ENCODE measurements at places on chromosomes 6 and 20.
A peak's percentile ranks its signal among the peaks of the same experiment; 100 is the strongest.

DNA sequence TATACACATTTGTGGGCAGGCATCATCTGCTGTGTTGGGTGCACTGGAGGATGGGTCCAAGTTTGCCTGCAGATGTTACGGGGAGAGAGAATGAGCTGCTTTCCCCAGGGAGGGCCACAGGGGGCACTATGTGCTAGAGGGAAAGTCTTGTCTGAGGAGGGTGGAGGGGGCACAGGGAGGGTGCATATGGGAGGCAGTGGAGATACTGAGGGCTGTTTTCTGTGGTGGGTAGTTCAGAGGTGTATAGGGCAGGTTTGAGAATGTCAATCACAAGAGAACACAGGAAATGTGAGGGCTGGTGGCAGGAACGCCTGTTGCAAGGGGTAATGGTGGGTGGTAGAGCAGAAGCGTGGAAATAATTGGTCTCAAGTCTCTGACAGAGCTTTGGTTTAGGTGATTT lies 7.7 kb upstream of the PTPRA start:
- DNase-seq, result peak; percentile 21

DNA sequence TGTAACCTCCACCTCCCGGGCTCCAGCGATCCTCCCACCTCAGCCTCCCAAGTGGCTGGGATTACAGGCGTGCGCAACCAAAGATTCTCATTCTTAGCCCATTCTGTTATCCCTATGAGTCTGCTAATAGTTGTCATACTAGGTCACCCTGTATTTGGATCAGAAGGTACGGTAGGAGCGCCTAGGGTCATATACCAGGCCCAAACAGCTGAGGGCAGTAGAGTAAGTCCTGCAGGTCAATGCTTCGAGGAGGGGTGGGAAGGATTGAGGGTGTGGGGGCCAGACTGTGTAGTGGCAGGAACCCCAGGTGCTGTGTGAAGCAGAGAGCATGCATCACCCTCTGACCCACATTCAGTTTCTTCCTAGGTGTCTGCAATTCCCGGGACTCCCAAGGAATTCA lies 22.7 kb upstream of the POU5F1 start:
- DNase-seq, result no peak

GRCh38 chr20:63744574-63745423 lies 5.2 kb downstream of the SLC2A4RG start:
- DNase-seq, result no peak

- DNase-seq, result no peak
Measured at GRCh38 chr20:12638633-12639312, 370.0 kb upstream of the SPTLC3 start.

DNA sequence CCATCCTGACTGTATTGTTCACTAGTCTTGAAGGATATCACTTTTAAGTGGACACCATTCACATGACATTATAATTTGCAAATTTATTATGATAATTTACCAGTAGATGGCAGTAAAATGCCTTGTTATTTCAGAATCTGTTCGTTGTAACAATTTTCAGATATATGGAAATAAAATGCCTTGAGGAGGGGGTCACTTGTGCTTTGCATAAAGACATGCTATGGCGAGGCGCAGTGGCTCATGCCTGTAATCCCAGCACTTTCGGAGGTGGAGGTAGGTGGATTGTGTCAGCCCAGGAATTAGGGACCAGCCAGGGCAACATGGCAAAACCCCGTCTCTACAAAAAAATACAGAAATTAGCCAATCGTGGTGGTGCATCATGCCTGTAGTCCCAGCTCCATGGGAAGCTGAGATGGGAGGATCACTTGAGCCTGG lies 9.0 kb upstream of the NCOA6 start:
- no peak for DNase-seq

DNA sequence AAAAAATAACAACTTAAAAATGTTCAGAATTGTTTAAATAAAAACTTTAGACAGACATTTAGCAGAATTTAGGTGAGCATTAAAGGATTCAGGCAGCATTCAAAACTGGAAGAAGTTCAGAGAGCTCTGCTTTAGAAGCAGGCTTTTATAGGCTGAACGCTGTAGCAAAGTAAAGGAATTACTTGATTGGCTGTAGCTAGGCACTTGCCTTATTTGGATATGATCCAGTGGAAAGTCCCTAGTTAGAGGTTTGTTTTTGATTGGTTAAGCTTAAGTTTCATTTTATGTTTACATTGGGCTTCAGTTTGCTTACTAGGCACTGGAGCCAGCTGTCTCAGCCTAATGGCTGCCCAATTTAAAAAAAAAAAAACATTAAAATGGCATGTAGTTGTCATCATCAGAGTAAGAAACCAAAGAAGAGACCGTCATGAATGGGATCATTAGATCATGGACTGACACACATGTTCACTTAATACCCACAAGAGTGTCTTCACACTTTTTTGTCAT lies 65.1 kb downstream of the CBFA2T2 start:
- DNase-seq, result no peak

DNA sequence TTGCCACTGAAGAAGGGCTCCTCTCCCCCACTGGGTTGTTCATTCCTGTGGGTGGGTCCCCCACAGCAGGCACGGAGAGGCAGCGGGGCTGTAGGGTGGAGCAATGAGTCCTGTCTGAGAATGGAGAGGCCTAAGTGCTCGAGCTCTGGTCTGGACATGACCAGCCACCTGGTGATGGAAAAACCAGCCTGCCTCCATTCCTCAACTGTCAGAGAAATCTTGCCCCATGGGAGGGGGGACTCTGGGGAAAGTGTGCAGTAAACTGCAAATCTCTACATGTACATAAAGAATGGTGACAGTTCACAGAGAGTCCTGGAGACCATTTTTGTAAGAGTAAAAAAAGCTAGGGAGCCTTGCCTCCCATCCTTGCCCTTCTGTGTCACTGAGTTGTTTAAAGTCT lies 34.1 kb downstream of the INSM1 start:
- DNase-seq, result no peak

- no peak for DNase-seq
Measured at GRCh38 chr6:31266567-31267360, 5.1 kb downstream of the HLA-C start.

- no peak for DNase-seq
Measured at GRCh38 chr6:113365191-113365590, 492.0 kb upstream of the MARCKS start.

DNA sequence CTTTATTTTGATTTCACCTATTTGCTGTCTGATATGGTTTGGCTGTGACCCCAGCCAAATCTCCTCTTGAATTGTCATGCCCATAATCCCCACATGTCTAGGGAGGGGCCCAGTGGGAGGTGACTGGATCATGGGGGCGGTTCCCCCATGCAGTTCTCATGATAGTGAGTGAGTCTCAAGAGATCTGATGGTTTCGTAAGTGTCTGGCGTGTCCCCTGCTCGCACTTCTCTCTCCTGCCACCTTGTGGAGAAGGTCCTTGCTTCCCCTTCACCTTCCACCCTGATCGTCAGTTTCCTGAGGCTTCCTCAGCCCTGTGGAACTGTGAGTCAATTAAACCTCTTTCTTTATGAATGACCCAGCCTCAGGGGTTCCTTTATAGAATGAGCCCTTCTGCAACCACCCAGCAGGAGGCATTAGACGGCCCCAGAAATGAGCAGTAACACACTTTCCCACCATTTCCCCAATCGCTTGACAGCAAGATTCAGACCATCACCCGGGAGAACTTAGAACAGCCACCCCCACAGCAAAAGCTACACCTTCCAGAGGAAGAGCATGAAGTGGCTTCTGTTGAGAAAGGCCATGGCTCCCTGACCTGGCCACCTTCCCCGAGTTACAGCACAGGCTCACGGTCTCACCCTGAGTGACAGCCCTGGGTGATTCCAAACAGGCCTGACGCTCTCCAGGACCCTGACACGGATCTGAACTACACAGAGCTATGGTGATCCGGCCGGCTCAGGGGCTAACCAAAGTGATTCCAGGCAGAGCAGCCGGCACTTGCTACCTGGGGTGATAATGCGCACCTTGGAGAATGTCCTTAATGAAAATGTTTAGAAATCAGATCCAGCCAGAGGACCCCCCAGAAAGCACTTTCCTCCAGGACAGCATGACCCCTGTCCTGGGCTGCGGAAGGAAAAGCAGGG lies 131.2 kb upstream of the CDH4 start:
- peak; percentile 45 for DNase-seq

DNA sequence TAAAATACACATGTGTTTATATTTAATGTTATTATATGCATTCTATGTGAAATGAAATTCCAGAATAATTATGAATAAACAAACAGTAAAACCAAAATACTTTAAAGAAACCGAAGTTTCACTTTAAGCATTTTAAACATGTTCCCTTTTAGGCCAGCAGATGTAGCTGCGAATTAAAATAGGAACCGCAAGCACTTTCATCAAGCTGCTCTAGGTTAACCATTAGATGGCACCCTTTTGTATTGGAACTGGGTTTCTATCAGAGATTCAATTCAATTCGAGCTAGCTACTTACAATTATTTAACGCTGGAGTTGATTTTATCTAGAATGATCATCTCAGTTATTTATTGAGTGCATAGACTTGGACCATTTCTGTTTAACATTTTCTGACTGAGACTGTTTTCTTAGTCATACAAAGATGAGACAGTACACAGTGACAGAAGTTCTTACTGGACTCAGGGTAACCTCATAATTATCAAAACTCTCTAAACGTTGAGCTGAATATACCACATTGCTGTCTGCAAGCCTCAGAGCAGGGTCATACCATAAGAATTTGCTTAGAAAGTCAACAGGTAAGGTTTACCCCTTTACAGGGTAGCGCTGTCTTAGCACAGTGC lies 8.5 kb downstream of the TMEM242 start:
- no peak for DNase-seq

- DNase-seq, result no peak
Measured at GRCh38 chr6:91781946-91782345, 1195.1 kb upstream of the MAP3K7 start.

GRCh38 chr20:46637020-46637419 lies 14.2 kb downstream of the SLC13A3 start:
- no peak for DNase-seq

GRCh38 chr6:111482959-111483735 lies at the start of gene REV3L:
TSS of gene REV3L (minus strand) at chr6:111483218. CDS start at chr6:111482888, 330 bp downstream.
- peak; percentile 86 for DNase-seq

- no peak for DNase-seq
Measured at GRCh38 chr6:84773431-84774156, 9.2 kb upstream of the TBX18 start.

DNA sequence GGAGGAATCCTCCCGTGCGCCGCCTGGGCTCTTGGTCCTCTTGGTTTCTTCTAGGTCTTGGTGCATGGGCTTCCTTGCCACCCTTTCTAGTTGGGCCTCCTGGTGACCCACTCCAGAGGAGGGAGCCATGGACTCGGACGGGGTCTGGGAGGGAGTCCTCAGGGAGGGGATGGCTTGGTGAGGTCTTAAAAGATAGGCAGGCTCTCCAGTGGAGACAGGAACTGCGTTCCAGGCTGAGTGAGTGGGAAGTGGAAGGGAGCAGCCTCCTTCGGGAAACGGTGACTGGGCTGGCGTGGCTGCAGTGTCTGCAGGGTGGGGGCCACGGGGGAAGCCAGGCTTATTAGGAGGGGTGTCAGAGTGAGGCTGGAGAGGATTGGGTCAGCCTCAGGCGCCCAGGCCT lies 152.8 kb downstream of the GRM4 start:
- no peak for DNase-seq

DNA sequence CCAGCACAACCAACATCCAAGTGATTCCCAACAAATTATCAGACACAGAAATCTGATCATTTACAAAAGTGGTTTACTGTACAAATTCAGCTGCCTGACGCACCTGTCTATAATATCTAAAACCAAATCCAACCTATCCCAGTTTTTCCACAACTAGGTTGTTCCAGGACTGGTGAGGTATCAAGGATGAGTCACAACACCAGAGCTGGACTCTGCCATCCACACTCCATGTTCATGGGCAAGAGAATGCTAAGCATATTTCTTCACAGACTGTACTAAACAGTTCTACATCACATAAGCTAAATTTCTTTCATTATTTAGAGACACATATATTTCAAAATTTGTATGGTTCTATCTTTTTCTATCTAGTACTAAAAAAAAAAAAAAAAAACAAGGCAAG lies 141.6 kb downstream of the BTBD9 start:
- no peak for DNase-seq

DNA sequence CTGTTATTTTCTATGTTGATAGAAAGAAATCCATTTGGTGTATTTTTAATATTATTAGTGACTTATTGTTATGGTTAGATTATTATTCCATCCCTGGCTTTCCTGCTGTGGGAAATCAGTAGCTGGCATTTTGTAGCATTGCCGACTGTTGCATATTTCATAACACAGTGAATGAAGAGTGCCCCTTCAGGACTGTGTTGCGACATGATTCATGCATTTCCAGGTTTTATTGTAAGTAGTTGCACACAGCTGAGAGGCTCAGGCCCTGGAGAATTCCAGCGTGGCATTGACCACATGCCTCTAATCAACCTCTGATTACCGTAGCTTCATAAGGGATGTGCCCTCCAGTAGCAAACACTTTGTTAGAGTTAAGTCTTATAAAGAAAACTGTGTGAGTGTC lies 263.9 kb downstream of the FARS2 start:
- no peak for DNase-seq

DNA sequence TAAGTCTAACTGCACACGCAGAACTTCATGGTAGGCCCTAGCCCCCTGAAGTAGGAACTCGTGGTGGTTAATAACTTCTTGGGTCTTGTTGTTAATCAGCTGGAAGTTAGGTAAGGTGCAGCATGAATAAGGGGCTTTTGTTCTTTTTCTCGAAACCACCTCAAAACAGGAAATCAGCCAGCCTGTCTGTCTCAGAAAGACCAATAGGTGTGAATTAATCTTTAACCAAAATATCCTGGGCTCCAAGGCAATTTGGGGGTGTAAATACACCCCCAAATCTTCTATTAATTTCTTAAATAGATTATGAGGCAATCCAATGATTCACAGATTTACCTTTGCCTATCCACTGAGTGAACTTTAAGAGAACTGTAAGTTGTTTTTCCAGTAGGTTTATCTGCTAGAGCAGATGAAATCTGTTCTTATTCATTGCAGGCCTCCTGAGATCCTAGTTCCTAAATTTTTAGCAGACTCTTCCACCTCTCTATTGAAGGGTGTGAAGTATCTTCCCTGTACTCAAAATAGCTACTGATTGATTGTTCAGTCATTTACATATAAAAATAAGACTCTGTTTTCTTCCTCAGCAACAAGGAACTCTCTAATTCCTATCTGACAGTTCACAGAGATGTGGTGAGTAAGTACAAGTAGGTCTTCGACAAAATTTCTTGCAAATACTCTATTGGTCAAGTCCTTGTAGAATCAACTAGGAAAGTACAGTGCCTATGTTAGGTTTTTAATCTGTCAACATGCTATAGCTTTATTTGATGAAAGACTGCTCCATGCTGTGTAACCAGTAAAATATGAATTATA lies 427.1 kb upstream of the NOX3 start:
- no peak for DNase-seq

DNA sequence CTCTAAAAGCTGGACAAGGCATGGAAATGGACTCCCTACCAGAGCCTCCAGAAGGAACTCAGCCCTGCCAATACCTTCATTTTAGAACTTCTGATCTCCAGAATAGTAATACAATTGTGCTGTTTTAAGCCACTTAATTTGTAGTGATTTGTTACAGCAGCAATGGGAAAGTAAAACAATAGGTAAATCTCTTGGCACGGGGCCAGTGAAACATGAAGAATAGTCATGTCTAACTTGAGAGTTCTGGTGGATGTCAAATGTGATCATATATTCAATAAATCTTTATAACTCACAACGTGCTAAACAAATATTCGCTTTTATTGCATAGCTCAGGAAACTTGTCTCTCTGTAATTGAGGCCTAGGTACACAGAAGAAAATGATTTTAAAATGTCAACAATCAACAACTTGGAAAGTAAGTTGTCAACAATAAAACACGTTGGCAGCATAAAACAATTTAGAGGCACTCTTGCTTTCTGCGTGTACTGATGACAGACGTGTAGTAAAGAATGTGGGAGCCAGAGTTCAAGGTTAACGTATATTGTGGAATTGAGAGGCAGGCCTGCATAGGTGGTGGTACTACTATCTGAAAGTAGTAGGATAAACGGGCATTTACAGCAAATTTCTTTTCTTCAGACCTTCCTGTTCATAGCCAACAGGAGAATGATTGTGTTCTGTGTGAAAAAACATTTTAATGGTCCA lies 140.5 kb upstream of the OPRM1 start:
- DNase-seq, result no peak
